ENCODE measurements at places on chromosomes 16 and 17.

DNA sequence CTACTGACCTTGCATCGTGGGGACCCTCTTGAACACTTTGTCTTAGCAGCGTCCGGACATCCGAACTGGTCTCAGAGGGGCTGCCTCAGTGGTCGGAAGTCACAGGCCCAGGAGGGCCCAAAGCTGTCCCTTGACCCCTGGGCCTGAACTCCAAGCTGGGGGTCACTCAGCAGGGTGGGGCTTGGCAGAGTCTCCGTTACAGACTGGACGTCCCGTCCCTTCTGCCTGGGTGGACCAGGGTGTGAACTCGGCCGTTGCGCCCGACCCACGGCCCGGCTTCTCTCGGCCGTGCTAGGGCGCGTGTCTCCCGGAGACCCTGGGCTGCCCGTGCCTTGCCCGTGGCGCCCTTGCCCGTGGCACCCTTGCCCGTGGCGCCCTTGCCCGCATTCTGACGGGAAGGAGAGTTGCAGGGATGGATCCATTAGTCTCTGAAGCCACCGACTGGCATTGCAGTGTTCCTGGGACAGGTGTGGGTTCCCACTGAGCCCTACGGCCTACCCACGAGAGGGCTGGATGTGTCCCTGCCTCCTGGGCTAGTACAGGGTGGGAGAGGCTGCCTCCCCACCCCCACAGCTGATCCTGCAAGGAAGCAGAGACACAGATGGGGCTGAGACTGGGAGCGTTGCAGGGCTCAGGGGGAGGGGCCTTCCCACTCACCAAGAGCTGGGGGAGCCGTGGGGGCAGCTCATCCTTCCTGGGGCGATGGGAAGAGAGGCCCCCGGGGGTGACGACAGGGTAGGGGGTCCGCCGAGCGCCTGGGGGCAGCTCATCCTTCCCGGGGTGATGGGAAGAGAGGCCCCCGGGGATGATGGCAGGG is 4.9 kb downstream of the CACNA1H start:
- no peak for DNase-seq

DNA sequence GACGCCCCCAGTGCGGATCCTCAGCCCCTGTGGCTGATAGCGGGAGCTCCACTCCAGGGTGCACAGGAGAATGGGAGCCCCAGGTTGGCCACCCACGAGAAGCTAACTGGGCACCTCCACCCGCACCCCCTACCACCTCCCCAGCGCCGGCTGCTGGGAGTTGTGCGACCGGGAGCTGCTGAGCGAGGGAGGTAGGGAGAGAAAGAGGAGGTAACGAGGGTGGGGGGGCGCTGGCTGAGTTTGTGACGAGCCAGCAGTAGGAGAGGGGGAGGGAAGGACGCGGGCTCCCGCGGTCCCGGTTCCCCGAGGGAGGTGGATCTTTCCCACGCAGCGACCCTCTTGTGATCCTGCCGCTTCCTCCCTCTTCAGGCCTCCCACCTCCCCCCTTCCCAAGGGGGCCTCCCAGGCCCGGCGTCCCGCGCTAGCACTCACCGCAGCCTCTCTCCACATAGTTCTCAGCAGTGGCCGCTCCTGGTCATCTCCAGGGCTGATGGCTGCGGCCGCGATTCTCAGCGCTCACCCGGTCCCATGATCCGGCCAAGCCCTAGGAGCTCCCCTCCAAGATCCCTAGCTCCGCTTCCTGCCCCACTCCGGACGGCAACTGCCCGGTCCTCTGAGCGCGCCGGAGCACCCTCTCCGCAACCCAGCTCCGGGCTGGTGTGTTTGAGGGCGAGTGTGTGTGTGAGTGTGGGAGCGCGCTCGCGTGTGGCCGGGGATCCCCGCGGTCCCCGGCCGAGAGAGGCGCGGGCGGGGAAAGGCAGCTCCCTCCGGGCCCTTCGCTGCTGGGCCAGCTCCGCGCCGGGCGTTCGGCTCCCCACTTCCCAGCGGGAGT is at the start of gene GRIN2A:
Gene GRIN2A, minus strand, starts transcription at position 207 of the 832 bp plus-strand sequence. CDS start 2,017 bp downstream, outside the sequence.
- DNase-seq, result no peak

DNA sequence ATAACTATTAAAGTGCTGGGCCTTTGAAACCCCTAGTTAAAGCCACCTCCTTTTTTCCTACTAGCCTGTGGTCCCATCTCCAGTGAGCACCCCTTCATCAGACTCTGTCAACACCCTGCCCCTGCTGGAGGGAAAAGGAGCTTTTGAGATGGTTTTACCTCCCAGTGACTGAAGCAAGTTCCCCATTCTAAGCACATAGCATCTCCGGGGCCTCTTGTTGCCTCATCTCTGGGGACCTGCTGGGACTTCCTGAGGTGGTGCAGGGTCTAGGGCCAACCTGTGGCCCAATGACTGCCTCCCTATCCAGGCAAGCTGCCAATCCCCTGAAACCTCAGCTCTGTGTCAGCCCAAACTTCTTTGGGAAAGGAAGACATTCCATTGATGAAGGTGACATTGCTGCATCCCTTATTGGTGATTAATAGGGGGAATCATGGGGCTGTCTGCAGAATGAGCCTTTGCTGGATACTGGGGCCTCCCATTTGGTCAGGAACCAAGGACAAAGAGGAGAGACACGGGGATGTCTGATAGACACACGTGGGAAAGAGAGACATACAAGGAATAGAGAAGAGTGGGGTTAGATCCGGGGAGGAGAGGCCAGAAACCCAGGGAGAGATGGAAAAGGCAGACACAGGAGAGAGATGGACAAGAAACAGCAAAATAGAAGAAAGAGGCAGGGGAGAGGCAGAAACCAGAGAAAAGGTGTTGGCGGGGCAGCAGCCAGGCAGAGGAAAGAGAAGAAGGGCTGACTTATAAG is 2.4 kb downstream of the C1QL1 start:
- no peak for DNase-seq

DNA sequence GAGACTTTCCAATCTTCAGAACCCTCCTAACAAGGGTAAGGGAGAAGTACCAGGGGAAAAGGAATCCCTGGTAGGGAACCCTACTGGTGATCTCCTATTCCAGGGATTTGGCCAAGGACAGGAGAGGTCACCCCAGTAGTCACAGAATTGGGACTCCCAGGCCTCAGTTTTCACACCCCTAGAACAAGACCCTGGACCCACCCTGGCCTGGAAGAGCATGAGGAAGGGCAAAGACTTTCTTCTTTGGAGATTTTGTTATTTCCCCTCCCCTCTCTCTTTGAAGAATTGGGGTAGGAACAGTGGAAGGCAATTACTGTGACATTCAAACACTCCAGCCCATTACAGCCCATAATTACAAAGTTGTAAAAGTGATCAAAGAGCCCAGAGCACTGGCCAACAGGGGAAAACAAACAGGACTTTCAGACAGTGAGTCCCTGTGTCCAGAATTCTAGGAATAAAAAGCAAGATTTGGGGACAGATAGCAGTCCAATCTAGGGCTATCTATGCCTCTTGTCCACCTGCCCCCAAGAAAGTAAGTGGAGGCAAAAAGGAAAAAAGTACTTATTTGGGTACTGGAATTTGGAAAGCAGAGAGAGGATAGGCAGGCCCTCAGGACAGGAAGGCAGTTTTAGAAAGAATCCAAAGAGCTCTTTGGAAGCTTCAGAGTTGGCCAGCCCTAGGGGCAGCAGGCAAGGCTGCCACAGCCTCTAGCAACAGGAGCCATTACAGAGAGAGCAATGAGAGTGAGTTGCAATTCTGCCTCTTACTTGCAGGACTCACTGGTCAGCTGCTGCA is 13.4 kb upstream of the SUPT4H1 start:
- no peak for DNase-seq

DNA sequence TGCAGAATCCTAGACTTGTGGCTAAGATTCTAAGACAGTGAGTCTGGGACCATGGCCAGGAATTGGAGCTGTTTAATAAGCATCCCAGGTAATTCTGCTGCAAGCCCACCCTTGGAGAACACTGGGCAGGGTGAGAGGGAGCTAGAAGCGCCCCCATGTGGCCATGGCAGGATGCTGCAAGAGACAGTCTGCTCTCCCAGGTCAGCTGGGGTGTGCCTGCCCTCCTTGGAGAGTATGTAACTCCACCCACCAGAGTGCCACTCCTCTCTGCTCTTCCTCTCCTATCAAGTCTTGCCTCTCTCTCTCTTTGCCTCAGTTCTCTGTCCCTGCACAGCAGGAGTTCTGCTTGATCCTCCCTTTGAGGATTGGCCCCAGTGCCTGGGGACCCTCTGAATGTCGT is 14.9 kb downstream of the RCVRN start:
- DNase-seq, result peak; percentile 19

GRCh38 chr17:21425736-21426135 is 49.6 kb downstream of the KCNJ12 start:
- no peak for DNase-seq

- no peak for DNase-seq
Observed at GRCh38 chr16:83046664-83047063, 419.9 kb downstream of the CDH13 start.

DNA sequence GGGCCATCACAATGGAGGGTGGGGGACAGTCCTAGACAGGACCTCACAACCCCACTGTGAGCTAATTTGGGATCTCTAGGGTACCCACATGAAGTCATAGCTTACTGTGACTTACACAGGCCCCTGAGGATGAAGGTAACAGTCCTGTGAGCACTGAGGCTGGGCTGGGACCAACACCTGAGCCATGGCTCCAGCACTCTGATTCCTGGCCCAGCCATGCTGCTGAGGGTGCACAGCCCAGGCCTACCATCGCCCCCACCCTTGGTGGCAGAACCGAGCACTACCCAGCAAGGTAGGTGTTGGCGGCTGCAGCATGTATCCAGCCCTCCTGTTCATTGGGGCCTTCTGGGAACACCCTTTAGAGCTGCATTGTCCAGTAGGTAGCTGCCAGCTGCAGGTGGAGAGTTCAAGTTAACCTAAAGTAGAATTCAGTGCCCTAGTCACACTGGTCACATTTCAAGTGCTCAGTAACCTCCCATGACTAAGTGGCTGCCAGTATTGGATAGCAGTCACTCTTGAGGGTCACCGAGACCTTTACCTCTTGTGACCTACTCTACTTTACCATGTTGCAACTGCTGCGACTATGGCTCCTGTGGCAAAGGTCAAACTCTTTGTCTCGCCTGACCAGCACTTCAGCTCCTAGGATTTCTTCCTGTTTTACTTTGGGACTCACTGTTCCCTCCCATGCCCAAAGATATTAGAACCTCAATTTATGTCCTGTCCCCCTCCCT is 11.6 kb downstream of the AKAP1 start:
- DNase-seq, result no peak

GRCh38 chr16:57389087-57389468 is 15.5 kb upstream of the CCL17 start:
- no peak for DNase-seq

- DNase-seq, result no peak
Observed at GRCh38 chr16:73172973-73173709, 125.2 kb upstream of the ZFHX3 start.

DNA sequence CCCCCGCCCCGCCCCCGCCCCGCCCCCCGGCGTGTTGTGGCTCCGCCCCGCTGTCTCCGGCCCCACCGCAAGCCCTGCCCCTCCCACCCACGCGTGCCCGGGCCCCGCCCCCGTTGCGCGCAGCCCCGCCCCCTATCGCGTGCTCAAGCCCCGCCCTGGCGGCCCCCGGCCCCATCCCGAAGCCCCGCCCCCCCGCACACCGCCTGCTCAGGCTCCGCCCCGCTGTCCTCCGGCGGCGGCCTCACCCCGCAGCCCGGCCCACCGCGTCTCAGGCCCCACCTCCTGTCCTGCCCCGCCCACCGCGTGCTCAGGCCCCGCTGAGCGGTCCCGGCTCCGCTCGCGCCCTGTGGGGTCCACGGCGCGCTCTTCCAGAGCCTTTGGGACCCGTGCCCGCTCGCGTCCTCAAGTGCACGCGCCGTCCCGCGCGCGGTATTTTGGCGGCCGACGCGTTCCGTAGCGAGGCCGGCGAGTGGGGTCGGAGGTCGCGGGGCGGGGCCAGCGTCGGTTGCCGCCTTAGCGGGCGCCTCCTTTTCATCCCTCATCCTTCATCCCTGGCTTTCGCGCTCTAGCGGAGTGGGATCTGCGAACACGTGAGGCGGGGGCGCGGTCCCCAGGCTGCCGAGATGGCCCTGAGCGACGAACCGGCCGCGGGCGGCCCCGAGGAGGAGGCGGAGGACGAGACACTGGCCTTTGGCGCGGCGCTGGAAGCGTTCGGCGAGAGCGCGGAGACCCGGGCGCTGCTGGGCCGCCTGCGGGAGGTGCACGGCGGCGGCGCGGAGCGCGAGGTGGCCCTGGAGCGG is at the start of gene TBCD:
Gene TBCD, plus strand, starts transcription at position 495 of the 800 bp plus-strand sequence. Its CDS starts 129 bp downstream, at position 624.
- peak; percentile 84 for DNase-seq

DNA sequence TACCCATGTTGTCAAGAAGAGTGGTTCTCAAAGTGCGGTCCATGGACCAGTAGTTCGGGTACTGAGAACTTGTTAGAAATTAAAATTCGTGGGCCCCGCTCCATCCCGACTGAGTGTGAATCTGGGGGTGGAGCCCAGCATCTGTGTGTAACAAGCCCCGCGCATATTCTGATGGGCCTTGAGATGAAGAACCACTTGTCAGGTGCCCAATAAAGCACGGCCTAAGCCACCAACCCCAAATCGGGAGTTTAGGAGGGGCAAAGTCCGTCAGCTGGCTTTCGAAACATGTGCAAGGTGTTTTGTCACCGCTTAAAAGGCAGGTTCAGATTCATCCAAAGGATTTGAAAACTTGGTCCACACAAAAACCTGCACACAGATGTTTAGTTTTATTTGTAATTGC is 29.5 kb downstream of the PSMD12 start:
- no peak for DNase-seq

DNA sequence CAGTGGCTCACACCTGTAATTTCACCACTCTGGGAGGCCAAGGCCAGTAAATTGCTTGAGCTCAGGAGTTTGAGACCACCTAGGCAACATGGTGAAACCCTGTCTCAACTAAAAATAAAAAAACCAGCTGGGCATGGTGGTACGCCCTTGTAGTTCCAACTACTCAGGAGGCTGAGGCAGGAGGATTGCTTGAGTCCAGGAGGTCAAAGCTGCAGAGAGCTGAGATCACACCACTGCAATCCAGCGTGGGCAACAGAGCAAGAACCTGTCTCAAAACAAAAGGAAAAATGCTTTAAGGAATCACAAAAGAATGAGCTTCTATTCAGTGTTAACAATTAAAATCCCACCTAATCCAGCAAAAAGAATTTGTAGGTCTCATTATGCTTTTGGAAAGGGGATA is 5.9 kb downstream of the PRR11 start:
- no peak for DNase-seq

DNA sequence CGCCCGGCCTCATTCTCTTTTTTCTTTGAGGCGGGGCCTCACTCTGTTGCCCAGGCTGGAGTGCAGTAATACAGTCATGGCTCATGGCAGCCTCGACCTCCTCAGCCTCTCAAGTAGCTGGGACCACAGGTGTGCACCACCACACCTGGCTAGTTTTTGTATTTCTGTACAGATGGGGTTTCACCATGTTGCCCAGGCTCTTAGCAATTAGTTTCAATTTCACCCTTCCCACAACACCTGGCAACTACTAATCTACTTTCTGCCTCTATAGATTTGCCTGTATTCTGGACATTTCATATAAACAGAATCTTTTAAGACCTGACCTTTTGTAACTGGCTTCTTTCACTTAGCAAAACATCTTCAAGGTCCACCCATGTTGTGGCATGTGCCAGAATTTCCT is 8.0 kb upstream of the NT5M start:
- DNase-seq, result no peak

- DNase-seq, result no peak
Observed at GRCh38 chr17:58788199-58788598, 32.5 kb downstream of the PPM1E start.

DNA sequence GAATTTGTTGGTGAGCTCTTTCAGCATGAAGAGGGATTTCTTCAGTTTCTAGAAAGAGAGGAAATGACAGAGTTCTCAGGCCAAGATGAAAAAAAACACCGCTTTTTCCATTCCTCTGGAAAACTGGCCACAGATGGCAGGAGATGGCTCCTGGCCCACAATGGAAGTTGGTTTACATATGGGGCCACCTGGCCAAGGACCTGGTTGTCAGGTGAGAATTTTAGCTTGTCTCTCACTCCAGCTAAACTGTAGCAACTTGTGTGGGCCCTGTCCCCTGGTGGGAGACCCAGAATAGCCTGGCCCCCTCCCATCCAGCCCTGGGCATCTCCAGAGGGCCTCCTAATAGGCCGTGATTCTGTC is 33.6 kb downstream of the LGALS9 start:
- no peak for DNase-seq
